Mucosa of gallbladder (tissue), 1 donor: ENCODE measurements at places on chromosomes 16 and 17. TPM values are rescaled to one million over a fixed set of nuclear protein-coding genes. Genes with fewer than 3 reads are reported as not detected.

Gene C16orf96
- 0.06 TPM for total RNA-seq

Gene PLEKHH3
- total RNA-seq = 36.1 TPM

Gene FOXC2
- 0.92 TPM for total RNA-seq

Gene KDM6B
- 52.5 TPM for total RNA-seq

Gene CDH13
- 2.0 TPM for total RNA-seq
